ENCODE measurements at places on chromosomes 13 and 19. TPM values are rescaled to one million over a fixed set of nuclear protein-coding genes. Genes with fewer than 3 reads are reported as not detected.

DNA sequence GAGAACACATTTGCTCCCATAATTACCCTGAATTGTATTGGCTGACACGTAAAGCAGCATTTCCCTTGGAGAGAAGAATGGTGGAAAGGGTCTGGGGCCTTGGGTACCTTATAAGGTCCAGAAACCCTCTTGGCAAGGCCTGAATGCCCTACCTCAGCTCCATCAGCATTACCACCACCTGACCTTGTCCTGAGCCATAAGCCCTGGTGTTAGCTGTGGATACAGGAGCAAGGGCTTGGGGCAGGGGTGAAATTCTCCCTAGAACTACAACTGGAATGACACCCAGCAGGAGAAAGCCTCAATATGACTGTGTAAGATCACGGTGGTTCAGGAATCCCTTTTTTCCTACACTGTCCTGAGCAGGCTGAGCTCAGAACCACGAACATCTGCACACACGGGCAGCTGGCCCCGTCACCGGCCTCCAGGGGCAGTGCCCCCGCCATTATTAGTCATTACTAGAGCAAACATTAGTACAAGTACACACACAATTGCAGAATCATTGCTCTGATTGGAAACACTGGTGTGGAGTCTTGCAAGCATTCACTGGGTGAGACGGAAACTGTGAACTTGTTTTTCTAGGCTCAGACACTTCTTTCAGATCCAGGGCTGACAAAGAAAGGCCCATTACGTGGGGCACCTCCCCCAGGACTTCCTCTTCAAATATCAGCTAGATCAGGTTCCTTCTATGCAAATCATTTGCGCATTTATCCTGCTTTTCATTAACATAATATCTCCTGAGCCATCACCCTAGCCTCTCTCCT is 26.8 kb upstream of the MTIF3 start:
- H3K27ac ChIP-seq = no peak overlapping the region
- no peaks in the 10 kb centered on the region for H3K4me1 ChIP-seq
- H3K36me3 ChIP-seq = no peaks in the 10 kb centered on the region

The SLC25A23 gene
- 122 TPM for total RNA-seq

The C19orf81 gene
- 1.5 TPM for total RNA-seq

- no peak for DNase-seq
- peak overlapping the region; percentile 56 for H3K27ac ChIP-seq
- no peak overlapping the region for H3K4me3 ChIP-seq
- H3K27me3 ChIP-seq = no peaks in the 10 kb centered on the region
Measured at GRCh38 chr13:30864433-30865122, 41.5 kb upstream of the MEDAG start.

The PRTN3 gene
- not detected for total RNA-seq

DNA sequence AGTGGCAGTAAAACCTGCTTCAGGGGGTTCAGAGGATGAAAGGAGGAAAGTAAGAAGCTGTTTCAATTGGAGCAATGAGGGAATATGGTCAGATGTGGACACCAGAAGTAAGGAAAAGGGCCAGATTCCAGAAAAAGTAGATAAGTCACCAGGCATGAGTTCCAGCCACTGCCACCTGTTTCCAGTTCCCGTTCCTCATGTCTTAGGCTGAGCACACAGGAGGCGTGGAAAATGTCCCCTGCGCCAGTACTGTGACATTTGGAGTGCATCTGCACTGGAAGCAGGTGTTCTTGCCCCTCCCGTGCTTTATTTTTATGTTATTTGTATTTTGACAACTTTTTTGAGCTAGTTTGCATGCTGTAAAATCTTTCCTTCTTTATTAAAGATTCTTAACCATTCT is 25.3 kb downstream of the LMO7 start:
- H3K27me3 ChIP-seq = no peaks in the 10 kb centered on the region
- H3K4me3 ChIP-seq = no peak overlapping the region
- no peak for DNase-seq
- H3K36me3 ChIP-seq = no peaks in the 10 kb centered on the region
- no peak overlapping the region for H3K27ac ChIP-seq

DNA sequence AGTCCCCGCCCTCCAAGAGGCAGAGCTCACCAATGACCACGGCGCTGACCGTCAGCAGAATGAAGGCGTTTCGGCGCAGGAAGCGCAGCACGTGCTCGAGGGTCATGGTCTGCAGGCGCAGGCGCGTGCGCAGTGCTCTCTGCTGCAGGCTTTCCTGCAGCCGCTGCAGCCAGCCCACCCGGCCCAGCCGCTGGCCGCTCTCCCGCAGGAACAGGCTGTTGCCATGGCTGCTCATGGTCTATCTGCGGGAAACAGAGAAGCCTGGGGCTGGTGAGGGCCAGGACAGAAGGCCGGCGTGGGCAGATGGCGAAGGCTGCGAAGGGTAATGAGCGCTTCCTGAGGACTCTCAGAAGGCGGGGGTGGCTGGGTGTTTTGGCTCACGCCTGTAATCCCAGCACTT is 7.0 kb downstream of the SLC1A6 start:
- H3K4me1 ChIP-seq = no peaks in the 10 kb centered on the region

The OR10H1 gene
- total RNA-seq = not detected

DNA sequence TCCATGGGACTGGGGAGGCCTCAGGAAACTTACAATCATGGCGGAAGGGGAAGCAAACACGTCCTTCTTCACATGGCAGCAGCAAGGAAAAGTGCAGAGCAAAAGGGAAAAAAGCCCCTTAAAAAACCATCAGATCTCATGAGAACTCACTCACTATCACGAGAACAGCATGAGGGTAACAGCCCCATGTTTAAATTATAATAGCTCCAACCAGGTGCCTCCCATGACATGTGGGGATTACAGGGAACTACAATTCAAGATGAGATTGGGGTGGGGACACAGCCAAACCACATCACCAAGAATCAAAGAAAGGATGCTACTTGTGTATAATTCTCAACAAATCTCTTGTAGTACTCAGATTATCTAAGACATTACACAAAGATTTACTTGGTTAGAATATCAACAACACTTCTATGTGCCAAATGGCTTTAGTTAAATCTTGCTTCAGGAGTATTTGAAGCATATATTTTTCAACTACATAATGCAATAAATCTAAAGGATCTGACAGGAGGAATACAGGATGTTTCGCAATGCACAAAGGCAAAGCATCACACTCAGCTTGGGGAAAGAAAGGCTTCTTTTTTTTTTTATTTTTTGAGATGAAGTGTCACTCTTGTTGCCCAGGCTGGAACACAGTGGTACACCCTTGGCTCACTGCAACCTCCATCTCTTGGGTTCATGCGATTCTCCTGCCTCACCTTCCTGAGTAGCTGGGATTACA is 180.0 kb downstream of the LHFPL6 start:
- H3K27ac ChIP-seq = no peak overlapping the region
- no peak for DNase-seq
- peaks cover 36% of the 10 kb centered on the region for H3K4me1 ChIP-seq
- no peak overlapping the region for H3K4me3 ChIP-seq

Measured in heart left ventricle (tissue), 16 donors.